ENCODE measurements at places on chromosomes 5 and 9.
A peak's percentile ranks its signal among the peaks of the same experiment; 100 is the strongest.

DNA sequence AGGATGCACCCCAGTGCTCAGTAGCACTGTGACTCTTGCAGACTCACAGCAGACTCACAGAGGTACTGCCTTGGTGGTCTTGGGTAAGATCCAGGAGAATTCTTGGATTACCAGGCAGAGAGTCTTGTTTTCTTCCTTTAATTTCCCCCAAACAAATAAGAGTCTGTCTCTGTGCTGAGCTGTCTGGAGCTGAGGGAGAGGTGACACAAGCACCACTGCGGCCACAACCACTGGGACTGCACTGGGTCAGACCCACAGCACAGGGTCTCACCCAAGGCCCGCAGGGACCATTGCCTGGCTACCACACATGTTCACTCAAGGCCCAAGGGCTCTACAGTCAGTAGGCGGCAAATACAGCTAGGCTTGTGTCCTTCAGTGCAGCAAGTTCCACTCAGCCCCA is 11.4 kb upstream of the YTHDC2 start:
- DNase-seq = no peak

GRCh38 chr5:72465601-72466563 is 41.3 kb downstream of the ZNF366 start:
- no peak for DNase-seq

DNA sequence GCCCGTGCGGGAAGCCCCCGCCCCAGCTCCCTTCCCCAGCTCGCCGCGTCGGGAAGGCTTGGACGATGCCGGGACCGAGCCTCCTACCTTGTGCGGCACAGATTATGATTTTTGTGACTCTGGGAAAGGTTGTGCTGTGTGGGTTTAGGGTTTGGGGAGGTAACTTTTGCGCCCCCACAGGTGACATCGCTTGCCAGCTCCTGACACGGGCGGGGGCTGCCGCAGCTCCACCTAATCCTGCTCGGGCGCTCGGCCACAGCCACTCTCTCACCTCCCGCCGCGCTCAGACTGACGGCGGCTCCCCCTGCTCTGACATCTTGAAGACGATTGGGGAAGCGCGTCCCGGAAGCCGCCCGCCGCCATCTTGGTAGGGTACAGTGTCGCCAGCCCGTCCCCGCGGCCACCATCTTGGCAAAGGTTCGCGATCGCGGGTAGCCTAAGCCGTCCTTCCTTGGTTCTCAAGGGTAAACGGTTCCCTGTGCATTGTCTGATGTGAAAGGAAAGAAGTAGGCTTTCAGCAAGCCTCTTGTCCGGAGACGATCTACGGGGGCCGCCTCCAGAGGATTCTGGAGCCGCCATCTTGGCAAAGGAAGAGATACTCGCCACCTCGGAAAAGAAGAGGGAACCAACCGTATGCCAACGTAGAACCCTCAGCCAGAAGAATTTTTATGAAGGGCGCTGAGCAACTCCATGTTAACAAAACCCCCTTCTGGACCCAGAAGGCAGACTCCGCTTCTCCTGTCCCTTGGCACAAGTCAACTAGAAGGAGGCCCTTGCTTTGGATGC is 1.8 kb upstream of the NR3C1 start:
- peak; percentile 78 for DNase-seq

DNA sequence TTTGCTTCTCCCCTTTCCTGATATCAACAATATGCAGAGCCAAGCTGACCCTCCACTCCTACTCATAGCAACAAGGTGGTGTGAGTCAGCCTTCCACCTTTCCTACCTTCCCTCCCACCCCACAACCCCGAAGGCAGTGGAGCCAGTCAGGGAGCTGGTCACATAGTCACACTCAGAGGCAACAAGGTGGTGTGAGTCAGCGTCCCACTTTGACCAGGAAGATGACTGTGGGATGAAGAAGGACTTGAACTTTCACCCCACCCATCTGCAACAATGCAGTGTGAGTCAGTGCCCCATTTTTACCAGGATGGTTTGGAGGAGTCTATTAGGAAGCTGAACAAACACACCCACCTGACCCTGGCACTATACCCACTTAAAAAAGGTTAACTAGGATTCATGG is 30.1 kb upstream of the ZNF782 start:
- DNase-seq = no peak

- no peak for DNase-seq
Observed at GRCh38 chr5:117837786-117838185, 1150.6 kb downstream of the DTWD2 start.

DNA sequence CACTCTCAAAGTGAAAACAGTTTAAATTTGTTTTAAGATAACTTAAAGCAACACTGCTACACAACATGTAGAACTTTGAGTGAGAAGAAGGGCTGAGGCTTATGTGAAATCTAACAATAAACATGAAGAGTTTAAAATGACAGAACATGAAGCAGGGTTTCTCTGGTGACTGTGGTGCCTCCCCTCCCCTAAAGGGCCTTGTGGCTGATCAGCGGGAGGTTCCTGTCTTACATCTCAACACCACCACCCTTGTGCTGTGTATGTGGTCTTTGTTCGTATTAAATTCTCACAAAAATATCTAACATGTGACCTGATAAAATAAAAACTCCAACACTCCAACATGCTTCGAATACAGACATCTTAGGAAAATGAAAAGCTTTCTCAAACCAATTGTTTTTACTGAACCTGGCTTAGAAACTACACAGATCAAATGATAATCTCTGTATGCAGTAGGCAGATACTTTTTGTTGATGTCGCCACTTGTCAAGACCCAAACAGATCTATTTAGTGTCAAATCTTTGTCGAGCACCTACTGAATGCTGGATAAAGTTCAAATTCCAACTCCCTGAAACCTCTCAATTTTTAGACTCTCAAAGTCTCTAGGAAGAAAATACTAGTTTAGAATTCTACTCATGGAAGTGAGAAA is 9.9 kb upstream of the IQGAP2 start:
- no peak for DNase-seq

DNA sequence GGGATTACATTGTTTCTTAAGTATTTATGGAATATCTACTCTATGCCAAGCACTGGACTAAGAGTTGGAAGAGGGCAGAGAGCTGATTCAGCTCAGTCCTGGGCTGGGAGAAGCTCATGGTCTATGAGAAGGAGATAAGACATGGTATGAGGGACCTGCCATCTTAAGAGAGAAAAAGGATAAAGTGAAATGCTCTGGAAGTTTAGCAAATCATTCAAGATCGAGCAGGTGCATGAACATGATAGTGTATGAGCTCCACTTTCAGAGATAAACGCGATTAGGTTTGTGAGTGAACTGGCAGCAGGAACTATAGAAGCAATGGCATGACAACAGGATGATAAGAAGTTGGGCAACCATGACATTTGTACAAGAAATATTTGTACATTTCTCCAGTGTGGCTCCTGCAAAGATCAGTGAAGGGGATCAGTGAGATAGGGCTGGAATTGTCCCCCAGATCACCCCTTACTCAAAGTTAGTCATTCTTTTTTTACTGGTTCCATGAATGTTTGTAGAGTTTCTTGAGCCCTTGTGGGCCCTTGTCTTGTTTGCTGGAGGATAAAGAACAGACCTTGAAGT is 26.6 kb upstream of the CCDC180 start:
- DNase-seq = no peak

- DNase-seq = no peak
Observed at GRCh38 chr5:149274939-149275338, 3.3 kb downstream of the AFAP1L1 start.

DNA sequence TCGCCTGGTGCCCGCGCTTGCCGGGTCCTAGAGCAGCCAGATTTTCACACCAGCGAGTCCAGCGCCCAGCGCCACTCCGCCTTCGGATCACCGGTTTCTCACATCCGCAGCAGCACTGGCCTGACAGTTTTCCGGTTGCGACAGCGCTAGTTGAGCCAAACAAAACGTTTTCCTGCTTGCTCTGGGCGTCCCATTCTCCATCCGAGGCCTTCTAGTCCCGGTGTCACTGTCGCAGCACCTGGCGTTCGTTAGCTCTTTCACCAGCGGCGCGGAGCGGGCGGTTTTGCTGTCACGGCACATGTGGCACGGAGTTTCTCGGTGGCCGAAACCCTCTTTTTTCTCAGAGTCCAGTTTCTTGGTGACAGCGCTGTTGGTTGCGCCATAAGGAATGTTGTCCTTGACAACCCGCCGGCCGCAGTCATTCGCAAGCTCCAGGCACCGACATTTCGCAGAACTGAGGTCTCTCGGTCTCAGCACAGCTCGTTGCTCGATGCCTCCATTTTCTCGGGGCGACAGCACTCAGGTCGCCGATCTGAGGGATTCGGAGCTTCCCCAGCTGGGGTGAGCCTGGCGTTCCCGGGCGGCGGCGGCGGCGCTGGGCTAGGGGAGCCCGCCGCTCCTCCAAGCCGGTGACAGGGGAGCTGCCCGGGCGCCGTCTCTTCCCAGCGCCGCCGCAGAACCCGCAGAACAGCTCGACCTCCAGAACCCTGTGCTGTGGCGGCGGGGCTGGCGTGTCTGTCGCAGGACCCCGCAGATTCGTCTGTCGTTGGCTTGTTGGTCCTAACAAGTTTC is 47.8 kb downstream of the ANXA2R start:
- peak; percentile 54 for DNase-seq

DNA sequence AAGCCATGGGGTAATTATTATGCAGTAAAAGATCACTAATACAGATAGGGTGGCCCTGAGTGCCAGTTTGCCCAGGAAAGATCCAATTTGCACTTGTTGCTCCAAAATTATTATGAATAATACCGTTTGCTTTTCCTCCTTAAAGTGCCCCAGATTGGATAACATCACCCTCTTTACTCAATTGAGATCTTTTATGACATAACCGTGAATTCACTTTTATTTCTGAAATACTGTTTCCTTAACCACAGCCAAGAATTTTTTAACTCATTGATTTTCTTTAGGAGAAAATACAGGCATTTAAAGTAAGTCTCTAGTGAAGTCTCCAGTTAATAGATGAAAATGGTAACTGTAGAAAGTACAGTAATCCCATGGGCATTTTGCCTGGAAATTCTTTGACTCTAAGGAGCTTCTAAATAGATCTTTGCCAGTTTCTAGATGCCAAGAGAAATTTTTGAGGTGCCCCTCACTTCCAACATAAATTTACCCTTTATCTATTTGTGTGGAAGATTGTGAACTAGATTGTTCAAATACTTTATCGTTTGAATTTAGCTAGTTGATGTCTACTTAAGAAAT is 99.2 kb downstream of the UHRF2 start:
- DNase-seq = no peak

DNA sequence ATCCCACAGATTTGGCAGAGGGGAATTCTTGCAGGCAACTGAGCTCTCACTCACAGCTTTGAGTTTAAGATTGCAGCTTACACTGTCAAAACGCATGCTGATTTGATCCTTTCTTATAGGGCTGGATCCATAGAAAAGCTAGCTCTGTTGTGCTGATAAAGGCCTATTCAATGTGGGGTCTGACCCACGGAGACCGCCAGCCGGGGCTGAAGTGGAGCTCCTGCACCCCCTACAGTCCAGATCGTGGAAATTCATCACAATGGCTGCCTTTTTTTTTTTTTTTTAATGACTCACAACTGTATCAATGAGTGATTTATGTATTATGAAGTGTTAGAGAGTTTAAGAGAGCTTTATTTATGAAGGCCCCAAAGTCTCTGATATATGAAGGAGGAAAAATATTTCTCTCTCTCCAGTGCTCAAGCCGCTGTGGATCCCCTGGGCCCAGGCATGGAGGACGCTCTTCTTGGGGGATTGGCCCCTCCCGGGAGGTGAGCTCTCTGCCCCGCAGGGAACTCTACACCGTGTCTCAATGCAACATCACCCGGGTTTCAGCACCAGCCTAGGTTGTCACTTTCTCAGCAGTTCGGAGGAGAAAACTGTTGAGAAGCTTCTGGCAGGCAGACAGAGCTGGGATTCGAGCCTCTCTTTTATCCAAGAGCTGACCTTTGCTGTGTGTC is 700.2 kb downstream of the IRX1 start:
- DNase-seq = no peak

DNA sequence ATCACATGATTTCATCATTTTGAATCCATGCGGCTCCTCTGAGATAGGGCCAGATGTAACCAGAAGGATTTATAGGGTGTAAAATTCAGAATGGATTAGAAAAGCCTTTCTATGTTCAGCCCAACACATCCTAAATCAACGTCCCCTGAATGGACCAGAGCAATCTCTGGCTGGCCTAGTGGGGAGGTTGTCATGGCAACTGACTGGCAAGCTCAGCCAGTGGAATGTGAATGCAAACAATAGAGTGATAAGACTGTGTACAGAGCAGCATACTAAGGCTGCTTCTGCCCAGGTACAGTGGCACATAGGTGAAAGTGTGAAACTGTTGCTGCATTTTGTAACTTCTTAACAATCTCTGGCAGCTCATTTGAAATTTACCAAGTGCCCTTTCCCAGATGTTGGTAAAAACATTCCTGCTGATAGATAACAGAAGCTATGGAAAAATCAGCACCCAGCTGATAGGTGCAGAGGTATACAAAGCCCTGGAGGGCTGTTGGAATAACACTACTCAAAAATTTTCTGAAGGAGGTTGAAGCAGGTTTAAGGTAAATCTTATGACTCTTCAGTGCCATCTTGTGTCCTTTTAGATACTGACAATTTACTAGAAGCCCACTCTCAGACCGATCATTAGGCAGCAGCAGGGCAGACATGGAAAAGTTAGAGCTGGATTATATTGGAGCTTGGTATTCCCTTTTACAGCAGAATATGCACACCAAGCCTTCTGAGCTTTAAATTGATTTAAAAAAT is 267.2 kb downstream of the RAB3C start:
- no peak for DNase-seq

- DNase-seq = no peak
Observed at GRCh38 chr9:15578714-15579113, 25.9 kb downstream of the CCDC171 start.

GRCh38 chr5:59221769-59222168 is 638.9 kb downstream of the RAB3C start:
- DNase-seq = no peak

DNA sequence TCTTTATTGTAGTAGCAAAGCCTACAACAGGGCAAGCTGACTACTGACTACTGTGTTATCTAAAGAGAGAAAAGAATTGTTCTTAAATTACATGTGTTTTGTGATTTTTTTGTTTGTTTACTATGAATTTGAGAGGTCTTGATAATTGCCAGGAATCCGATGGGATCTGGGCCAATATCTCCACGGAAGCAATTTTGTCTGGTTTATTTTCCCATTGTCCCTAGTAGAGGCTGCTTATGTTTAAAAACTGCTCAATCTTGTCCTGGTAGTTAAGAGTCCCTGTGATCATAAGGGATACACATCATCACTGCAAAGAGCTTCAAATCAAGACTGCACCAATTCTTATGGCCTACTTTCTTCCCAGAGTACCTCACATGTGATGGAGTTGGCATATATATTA is 94.4 kb downstream of the GLDC start:
- no peak for DNase-seq

- no peak for DNase-seq
Observed at GRCh38 chr5:6194906-6195612, 183.3 kb downstream of the MED10 start.

DNA sequence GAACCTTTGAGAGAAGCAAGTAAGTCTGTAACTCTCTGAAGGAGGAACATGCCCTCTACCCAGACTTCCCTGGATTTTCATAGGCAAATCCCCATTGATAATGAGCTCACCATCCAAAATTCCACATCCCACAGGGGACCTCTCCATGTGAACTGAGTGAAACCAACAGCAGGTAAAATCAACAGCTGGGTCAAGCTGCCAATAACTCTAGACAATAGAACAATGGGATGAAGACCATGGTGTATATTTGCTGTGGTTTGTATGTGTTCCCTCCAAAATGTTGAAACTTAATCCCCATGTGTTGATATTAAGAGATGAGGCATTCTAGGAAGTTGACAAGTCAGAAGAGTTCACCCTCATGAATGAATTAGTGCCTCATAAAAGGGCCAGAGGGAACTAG is 110.2 kb upstream of the MYO10 start:
- no peak for DNase-seq

Measured in stimulated activated CD8-positive, alpha-beta memory T cell treated with anti-CD3 and anti-CD28 coated beads, Interleukin-15, amount 100 ng/mL, for 4 hours (primary cell).